Epithelial cell of esophagus (primary cell): ENCODE measurements at places on chromosomes 3 and 15.

GRCh38 chr15:58124585-58124984, 13.6 kb upstream of the AQP9 start:
- peak; percentile 76 for DNase-seq

DNA sequence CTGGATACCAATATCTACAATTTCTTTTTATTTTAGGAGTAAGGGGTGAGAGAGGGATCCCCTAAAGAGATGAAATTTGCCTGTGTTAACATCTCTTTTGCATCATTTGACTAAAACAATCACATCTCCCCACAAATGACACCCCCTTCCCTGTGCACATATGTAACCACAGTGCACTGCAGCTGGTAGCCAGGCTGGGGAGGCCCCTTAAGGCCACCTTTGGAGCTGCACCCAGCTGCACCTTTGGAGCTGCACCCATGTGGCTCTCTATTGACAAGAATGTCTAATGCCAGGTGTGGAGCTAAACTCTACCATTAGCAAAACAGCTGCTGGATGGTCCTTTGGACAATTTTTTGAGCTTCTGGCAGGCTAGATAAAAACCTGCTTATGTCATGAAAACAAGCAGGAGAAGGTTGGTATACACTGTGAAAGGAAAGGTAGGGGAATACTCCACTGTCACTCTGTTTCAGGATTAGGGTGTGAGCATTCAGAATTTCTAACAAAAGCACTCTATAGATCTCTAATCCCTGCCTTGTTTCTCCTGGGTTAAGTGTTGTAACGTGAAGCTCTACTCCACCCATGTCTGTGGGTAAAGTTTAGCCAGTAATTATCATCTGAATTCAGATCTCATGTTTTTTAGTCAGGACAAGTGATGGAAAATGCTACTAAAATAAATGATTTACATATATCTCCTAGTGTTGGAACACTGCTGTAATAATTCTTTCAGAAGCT, 52.1 kb downstream of the TFG start:
- DNase-seq, result peak; percentile 29

DNA sequence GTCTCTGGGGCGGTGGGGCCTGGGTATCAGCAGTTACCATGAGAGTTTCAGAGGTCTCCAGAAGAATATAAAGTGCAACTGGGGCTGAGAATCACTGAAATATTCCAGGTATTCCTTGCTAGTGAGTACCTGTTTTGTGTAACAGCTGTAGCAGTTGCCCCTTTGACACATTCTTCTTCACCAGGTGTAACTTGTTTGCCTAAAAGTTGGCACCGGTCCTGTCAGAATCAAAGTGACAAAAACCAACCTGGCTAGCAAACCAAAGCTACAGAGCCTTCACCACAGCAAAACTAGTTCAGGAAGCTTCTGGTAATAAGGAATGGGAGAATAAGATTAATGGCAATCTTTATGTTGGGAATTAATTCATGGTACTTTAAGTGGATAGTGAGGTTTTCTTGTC, 296.0 kb downstream of the NAALADL2 start:
- DNase-seq, result no peak

GRCh38 chr3:25818335-25818734, 28.4 kb downstream of the OXSM start:
- no peak for DNase-seq

DNA sequence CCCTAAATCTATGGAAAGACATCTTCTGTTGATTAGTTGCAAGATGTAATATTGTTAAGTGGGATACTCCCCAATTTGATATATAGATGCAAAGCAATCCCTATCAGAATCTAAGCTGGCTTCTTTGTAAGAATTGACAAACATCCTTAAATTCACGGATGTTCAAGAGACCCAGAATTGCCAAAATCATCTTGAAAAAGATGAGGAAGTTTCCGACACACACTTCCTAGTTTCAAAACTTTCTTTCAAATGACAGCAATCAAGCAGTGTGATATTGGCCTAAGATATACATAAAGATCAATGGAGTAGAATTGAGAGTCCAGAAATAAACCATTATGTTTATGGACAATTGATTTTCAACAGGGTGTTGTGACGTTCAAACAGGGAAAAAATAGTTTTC, 383.6 kb downstream of the LPP start:
- DNase-seq, result no peak

DNA sequence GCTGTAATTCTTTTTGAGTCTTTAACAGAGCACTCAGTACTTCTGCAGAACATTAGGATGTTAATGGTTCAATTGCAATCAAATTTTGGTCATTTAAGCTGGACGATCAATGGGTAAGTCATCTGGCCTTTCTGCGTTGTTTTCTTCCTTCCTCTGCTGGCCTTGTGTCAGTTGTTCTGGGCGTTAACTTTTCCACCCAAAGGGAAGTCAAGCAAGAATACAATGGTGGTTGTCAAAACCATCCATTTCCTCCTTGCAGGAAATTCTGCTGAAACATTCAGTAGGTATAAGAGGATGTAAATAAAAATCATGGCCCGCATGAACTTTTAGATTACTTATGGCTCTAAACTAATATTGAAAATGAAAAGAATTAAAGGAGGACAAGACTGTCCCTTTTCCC, 584.0 kb downstream of the GRM7 start:
- DNase-seq, result no peak

DNA sequence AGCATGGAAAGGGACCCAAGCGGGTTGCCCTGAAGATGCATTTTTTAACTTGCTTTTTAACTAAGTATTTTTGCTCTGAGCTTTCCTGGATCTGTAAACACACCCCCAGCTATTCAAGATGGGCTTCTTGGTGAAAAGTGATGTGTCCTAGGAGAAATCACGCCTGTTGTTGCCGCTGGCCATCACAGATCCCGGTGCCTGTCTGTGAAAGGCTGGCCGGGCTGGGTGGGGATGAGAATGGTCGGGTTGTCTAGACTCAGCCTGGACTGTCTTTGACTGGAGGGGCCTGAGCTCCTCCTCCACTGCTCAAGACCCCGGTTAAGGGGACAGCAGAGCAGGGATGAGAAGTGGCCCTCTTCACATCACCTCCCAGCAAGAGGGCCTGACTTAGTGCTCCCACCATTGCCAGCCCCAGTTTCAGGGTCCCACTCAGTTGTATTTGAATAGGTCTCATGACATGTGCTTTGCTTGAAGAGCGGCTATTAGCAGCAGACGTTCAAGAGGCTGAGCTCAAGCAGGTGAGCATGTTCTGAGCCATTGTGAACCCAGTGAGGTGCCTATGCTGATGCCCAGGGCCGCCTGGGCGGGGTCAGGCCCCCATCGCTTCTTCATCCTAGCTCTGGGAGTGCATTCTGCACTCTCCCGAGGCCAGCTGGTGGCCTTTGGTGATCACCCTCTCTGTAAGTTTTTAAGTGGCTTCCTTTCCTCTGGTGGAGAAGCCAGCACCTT, 79.9 kb downstream of the IGF1R start:
- DNase-seq, result no peak

DNA sequence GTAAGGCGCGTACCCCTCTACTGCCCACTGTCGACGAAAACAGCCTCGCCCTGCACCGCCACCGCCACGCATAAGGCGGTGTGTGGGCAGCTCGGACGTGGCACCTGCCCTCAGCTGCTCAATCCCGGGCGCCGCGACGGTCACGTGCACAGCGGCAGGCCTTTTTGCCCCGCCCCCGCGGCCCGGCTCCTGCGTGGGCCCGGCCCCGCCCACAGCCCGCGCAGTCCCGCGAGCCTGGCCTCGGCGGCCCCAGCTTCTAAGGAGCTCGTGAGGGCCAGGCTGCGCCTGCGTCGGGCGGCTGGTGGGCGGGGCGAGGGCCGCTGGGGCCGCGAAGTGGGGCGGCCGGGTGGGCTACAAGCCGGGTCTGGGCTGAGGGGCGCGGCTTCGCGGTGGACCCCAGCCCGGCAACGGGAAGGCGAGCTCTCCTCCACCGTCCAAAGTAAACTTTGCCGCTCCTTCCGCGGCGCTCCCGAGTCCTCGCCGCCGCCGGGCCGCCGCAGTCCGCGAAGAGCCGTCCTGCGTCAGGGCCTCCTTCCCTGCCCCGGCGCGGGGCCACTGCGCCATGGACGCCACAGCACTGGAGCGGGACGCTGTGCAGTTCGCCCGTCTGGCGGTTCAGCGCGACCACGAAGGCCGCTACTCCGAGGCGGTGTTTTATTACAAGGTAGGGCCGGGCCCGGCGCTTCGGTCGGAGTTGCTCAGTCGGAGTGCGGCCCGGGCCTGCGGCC, at the start of gene CAPN7:
Gene CAPN7, plus strand, starts transcription at position 313 of the 728 bp plus-strand sequence. Its CDS starts 250 bp downstream, at position 563.
- peak; percentile 95 for DNase-seq

DNA sequence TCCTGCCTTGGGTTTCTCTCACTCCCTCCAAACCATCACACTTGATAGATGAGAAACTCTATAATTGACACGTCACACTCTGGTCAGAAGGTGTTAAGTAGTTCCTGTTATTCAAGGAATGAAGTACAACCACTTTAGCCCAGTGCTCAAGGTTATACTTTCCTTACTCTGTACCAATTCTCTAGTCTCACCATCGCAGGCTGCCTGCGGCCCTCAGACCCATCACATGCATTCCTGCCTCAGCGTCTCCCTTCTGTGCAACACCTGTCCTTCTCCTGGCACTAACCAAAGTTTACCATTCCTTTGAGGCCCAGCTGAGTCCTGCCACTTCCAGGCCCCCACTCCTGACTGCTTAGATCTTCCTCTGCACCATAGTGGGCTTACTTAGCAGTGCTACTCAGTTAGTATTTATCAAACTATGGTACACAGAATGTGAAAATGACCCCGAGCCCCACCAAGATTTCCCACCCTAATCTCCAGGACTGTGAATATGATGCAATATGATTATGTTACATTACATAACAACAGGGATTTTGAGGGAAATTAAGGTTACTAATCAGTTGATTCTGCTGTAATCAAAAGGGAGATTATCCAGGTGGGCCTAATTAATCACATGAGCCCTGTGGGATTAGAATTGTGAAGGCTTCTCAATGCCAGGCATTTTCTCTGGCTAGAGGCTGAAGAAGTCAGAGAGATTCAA, 36.2 kb downstream of the SPINK8 start:
- no peak for DNase-seq

- DNase-seq, result no peak
Observed at GRCh38 chr15:68567345-68567744, 11.4 kb upstream of the CORO2B start.

- DNase-seq, result peak; percentile 61
Observed at GRCh38 chr3:196108075-196108743, 26.3 kb upstream of the TFRC start.

DNA sequence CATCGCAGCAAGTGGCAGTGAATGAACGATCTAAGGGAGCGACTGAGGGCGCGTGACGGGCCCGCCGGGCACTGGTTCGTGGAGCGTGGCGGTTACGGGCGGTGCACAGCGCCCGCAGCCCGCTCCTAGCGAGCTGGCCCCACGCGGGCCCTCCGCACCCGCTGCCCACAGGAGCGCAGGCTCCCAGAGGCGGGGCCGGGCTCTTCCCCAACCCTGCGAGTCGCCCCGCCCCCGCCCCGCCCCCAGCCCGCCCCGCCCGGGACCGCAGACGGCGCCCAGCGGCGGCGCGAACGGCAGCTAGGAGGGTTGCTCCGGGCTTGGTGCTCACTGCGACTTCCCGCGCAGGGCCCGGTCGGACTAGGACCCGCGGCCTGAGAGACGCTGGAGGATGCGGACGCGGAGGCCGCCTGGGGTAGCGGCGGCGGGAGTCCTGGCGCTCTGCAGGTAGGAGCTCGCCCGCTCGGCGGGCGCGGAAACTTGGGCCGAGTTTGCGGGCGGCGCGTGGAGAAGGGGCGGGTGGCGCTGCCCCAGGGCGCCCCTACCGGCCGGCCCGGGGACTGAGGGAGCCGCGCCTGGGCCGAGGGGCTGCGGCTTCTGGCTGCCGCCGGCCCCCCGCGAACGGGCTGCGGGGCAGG, at the start of gene C15orf39:
Gene C15orf39, plus strand, starts transcription at position 267 of the 635 bp plus-strand sequence. CDS start 4,167 bp downstream, outside the sequence.
- DNase-seq, result peak; percentile 72

- DNase-seq, result no peak
Observed at GRCh38 chr15:94122516-94122915, 108.8 kb upstream of the MCTP2 start.

DNA sequence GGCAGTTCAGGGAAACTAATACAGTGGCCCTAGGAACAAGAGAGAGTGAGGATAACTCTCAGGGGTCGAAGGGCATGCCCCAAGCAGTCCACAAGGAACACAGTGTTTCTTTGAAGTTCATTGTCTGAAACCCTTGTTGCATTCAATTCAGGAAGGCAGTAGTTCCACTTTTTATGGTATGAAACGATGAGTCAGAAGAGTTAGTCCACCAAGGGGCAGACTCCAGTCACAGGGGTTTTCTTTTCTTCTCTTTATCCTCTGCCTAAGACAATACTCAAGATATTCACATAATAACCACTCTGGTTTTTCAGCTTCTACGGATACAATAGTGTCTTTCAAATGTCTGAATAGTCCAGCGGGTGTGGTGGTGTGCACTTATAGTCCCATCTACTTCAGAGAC, 23.7 kb upstream of the TICRR start:
- peak; percentile 33 for DNase-seq
